Glutamatergic neuron (in vitro differentiated cells): ENCODE measurements at places on chromosomes 11 and 22. TPM values are rescaled to one million over a fixed set of nuclear protein-coding genes. Genes with fewer than 3 reads are reported as not detected.

- H3K27ac ChIP-seq = no peak overlapping the region
- no peaks in the 10 kb centered on the region for H3K27me3 ChIP-seq
- DNase-seq = no peak
- H3K4me3 ChIP-seq = no peak overlapping the region
- no peaks in the 10 kb centered on the region for H3K4me1 ChIP-seq
- no peaks in the 10 kb centered on the region for H3K36me3 ChIP-seq
Observed at GRCh38 chr11:128324051-128324481, 263.3 kb downstream of the ETS1 start.

DNA sequence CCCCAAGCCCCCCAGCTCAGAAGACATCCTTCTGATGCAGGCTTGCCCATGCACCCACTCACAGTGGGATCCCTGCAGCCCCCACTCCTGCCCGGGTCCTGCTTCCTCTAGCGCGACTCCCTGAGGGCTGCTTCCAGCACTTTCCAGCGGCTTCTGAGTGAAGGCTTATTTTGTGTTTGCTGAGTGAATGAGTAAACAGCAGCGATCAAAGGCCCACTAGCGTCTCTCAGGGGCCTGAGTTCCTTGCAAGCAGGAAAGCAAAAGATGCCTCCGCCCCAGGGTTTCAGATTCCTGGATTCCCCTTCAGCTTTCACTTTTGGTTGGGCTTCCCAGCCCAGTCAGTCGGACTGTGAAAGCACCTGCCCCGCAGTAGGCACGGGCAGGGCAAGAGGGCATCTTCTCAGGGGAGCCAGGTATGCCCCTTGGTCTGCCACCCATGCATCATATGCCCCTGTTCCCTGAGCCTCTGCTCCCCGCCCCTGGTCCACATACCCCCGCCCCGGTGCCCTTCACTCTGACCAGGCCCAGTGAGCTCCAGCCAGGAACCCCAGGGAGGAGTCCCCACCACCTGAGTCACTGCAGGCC lies 9.2 kb downstream of the FADD start:
- DNase-seq = no peak
- H3K27ac ChIP-seq = no peak overlapping the region
- H3K4me1 ChIP-seq = peaks cover 4% of the 10 kb centered on the region
- H3K4me3 ChIP-seq = no peak overlapping the region
- H3K27me3 ChIP-seq = peaks cover 2% of the 10 kb centered on the region

DNA sequence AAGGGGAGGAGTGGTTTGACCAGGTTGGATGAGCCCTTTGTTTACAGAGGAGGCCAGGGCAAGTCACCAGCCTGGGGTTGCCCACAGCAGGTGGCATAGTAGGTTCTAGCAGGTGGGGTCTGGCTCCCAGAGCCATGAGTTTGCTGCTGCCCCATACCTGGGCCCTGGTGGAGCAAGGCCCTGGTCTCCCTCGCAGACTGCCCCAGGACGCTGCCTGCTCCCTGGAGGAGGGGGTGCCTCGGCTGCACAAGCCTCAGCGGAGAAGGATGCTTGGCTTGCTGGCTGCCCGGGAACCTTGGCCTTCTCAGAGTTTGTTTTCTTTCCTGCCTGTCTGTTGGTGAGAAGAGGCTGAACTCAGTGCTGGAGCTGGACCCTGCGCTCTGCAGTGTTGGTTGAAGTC lies 54.9 kb downstream of the LRP5 start:
- peak overlapping the region; percentile 68 for H3K27ac ChIP-seq
- H3K27me3 ChIP-seq = peaks cover 12% of the 10 kb centered on the region
- DNase-seq = peak; percentile 6
- H3K4me1 ChIP-seq = peaks cover 25% of the 10 kb centered on the region
- peaks cover 5% of the 10 kb centered on the region for H3K36me3 ChIP-seq

- H3K27ac ChIP-seq = no peak overlapping the region
- H3K4me3 ChIP-seq = no peak overlapping the region
- H3K36me3 ChIP-seq = no peaks in the 10 kb centered on the region
- H3K4me1 ChIP-seq = peaks cover 6% of the 10 kb centered on the region
Observed at GRCh38 chr11:12508151-12508751, 130.9 kb downstream of the PARVA start.

- H3K36me3 ChIP-seq = no peaks in the 10 kb centered on the region
- H3K27me3 ChIP-seq = peaks cover 2% of the 10 kb centered on the region
- H3K4me1 ChIP-seq = no peaks in the 10 kb centered on the region
- no peak overlapping the region for H3K27ac ChIP-seq
- H3K4me3 ChIP-seq = no peak overlapping the region
Observed at GRCh38 chr11:128658502-128658901, 35.4 kb upstream of the FLI1 start.

- H3K27me3 ChIP-seq = no peaks in the 10 kb centered on the region
- no peak overlapping the region for H3K4me3 ChIP-seq
- H3K4me1 ChIP-seq = peaks cover 7% of the 10 kb centered on the region
- H3K27ac ChIP-seq = no peak overlapping the region
- H3K36me3 ChIP-seq = no peaks in the 10 kb centered on the region
Observed at GRCh38 chr11:132590554-132590953, 941.7 kb downstream of the OPCML start.

GRCh38 chr11:134480136-134480712 lies 68.2 kb upstream of the B3GAT1 start:
- peak; percentile 83 for DNase-seq
- H3K4me1 ChIP-seq = peaks cover 73% of the 10 kb centered on the region
- H3K27me3 ChIP-seq = peaks cover 23% of the 10 kb centered on the region
- H3K27ac ChIP-seq = peak overlapping the region; percentile 99
- peaks cover 4% of the 10 kb centered on the region for H3K36me3 ChIP-seq
- H3K4me3 ChIP-seq = peak overlapping the region; percentile 62

GRCh38 chr11:72642043-72642883 lies 32.0 kb downstream of the PDE2A start:
- H3K36me3 ChIP-seq = no peaks in the 10 kb centered on the region
- H3K27ac ChIP-seq = no peak overlapping the region
- peaks cover 3% of the 10 kb centered on the region for H3K4me1 ChIP-seq
- DNase-seq = peak; percentile 51

GRCh38 chr22:46242076-46242475 lies 8.0 kb downstream of the CDPF1 start:
- no peak for DNase-seq
- no peaks in the 10 kb centered on the region for H3K4me1 ChIP-seq
- H3K36me3 ChIP-seq = no peaks in the 10 kb centered on the region
- no peak overlapping the region for H3K27ac ChIP-seq

GRCh38 chr11:1443737-1444136 lies 42.8 kb downstream of the MOB2 start:
- DNase-seq = no peak
- peak overlapping the region; percentile 33 for H3K27ac ChIP-seq
- no peaks in the 10 kb centered on the region for H3K4me1 ChIP-seq
- H3K27me3 ChIP-seq = peaks cover 2% of the 10 kb centered on the region

DNA sequence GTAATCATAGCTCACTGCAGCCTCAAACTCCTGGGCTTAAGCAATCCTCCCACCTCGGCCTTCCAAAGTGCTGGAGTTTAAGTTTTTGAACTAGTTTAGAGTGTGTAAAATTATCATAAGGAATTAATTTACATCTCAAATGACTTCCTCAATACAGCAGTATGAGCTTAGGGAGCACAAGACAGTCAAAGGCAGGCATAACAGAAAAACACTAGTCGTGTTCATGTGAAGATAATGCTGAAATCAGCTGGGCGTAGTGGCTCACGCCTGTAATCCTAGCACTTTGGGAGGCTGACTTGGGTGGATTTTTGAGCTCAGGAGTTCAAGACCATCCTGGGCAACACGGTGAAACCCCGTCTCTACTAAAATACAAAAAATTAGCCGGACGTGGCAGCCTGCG lies 25.8 kb downstream of the YDJC start:
- H3K36me3 ChIP-seq = no peaks in the 10 kb centered on the region
- H3K27me3 ChIP-seq = peaks cover 4% of the 10 kb centered on the region
- peaks cover 7% of the 10 kb centered on the region for H3K4me1 ChIP-seq
- no peak for DNase-seq

GRCh38 chr11:26365284-26365683 lies 33.4 kb downstream of the ANO3 start:
- H3K4me1 ChIP-seq = peaks cover 1% of the 10 kb centered on the region
- no peak overlapping the region for H3K4me3 ChIP-seq
- no peak for DNase-seq
- H3K27ac ChIP-seq = no peak overlapping the region
- H3K27me3 ChIP-seq = no peaks in the 10 kb centered on the region

DNA sequence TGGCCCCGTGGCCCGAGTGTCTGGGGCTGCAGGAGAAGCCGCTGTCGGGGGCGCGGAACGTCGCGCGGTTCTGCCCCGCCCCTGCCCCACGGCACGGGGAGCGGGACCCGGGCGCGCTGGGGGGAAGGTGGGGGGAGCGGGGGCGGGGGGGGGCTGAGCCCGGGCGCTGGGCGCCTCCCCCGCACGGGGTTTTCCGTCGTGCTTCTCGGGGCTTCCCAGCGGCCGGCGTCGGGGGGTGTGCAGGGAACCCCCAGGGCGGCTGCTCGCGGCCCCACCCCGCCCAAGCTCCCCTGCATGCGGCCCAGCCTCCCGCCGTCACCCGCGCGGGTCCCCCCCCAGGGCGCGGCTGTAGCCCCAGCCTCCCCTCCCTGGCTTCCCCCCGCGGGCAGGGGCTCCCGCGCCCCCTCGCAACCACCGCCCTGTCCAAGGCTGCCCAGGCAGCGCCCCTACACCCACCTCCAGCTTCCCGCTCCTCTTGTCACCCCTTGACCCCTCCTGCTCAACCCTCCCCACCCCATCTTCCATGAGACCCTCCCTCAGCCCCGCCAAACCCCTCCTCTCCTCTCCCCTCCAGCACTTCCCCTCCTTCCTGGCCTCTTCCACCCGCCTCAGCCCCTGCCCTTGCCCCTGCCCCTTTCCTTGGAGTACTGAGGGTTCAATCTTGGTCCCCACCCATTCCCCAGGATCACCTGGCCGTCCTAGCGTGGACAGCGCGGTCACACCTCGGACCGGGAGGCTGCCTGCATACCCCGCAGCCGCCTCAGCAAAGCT lies 1.7 kb downstream of the IL17REL start:
- H3K27me3 ChIP-seq = peaks cover 13% of the 10 kb centered on the region
- no peak overlapping the region for H3K4me3 ChIP-seq
- no peaks in the 10 kb centered on the region for H3K36me3 ChIP-seq
- no peak for DNase-seq
- H3K27ac ChIP-seq = no peak overlapping the region
- no peaks in the 10 kb centered on the region for H3K4me1 ChIP-seq

GRCh38 chr11:33507356-33507755 lies 193.3 kb downstream of the C11orf91 start:
- DNase-seq = no peak
- no peaks in the 10 kb centered on the region for H3K4me1 ChIP-seq
- no peak overlapping the region for H3K27ac ChIP-seq
- H3K36me3 ChIP-seq = no peaks in the 10 kb centered on the region
- no peaks in the 10 kb centered on the region for H3K27me3 ChIP-seq

- no peak for DNase-seq
- no peak overlapping the region for H3K27ac ChIP-seq
- H3K4me1 ChIP-seq = peaks cover 2% of the 10 kb centered on the region
Observed at GRCh38 chr11:78397398-78397797, 20.2 kb downstream of the GAB2 start.

DNA sequence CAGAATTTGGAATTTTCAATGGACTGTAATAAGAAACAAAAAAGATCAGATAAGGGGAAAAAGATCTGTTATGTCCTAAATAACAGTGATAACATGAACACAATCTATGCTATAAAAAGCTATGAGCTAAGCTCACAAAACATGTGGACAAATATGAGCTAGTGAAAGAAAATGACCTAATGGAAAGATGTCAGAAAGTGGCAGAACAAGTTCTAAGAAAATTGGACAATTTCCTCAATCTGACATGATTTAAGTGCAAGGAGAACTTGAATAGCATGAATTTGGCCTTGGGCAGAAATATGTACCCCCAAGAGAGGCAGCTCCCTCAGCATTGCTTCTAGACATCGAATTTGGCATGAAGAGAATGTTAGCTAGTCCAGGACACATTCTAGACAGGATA lies 212.0 kb upstream of the PGR start:
- H3K36me3 ChIP-seq = no peaks in the 10 kb centered on the region
- no peak overlapping the region for H3K27ac ChIP-seq
- no peaks in the 10 kb centered on the region for H3K27me3 ChIP-seq
- DNase-seq = no peak
- no peaks in the 10 kb centered on the region for H3K4me1 ChIP-seq
- no peak overlapping the region for H3K4me3 ChIP-seq

DNA sequence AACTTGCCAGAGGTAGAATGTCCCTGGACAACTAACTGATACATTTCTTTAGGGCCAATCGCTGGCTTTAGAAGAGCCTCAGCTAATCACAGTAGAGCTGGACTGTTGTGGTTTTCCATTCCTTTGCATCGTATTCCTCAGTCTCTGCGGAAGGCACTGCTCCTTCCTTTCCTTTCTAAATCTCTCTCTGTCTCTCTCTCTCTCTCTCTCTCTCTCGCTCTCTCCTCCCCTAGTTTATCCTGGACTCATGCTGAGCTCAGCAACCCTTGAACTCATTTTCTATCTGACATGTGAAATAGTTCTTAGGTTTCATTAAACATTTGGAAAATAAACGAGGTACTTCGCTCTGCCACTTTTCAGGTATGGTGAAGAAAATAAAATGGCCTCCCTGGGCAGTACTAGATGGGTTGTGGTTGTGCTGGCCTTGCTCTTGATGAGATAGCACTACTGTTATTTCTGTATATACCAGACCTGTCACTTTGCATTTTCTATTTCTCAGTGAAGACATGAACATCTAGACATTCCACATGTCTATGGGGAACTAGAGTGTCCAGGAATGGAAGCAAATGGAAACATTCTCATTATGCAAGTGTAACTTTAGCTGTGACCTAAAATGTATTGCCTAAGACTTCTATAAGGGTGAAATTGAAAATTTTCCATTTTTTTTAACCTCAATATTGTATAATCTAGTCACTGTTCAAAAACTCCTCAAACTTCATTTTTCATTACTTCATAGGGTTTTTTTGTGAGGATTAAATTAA lies 12.0 kb upstream of the SESN3 start:
- H3K27ac ChIP-seq = no peak overlapping the region
- peaks cover 4% of the 10 kb centered on the region for H3K4me1 ChIP-seq
- DNase-seq = no peak
- no peak overlapping the region for H3K4me3 ChIP-seq
- no peaks in the 10 kb centered on the region for H3K36me3 ChIP-seq

DNA sequence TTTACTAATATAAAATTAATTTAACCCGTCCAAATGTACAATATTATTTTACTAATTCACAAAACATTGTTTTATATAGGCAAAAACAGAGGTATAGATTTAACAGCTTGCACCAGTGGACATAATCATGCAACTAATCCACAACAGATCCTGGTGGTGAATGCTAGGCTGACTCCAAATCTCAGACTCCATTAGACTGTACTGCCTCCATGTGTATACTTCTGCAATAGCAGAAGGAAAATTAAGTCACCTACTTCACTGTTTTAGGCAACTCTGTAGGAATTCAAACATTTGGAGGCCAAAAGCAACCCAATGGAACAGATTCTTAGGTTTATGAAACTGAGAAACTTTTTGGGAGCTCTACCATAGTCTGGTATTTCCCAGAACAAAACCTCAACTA lies 30.0 kb upstream of the RAB39A start:
- no peak overlapping the region for H3K27ac ChIP-seq
- no peak for DNase-seq
- no peaks in the 10 kb centered on the region for H3K36me3 ChIP-seq
- no peaks in the 10 kb centered on the region for H3K4me1 ChIP-seq
- H3K27me3 ChIP-seq = peaks cover 1% of the 10 kb centered on the region
- H3K4me3 ChIP-seq = no peak overlapping the region

GRCh38 chr11:120929664-120930154 lies 94.2 kb upstream of the TBCEL start:
- H3K4me1 ChIP-seq = peaks cover 22% of the 10 kb centered on the region
- no peak overlapping the region for H3K27ac ChIP-seq
- no peak overlapping the region for H3K4me3 ChIP-seq
- H3K36me3 ChIP-seq = no peaks in the 10 kb centered on the region

TYR gene
- total RNA-seq = not detected

PRR33 gene
- total RNA-seq = not detected

CDPF1 gene
- total RNA-seq = 6.9 TPM

ZNF280B gene
- 1.8 TPM for total RNA-seq

VWCE gene
- 27.3 TPM for total RNA-seq

HTR3A gene
- total RNA-seq = 14.5 TPM

FGF19 gene
- total RNA-seq = 5.1 TPM
